Kidney glomerular epithelial cell (primary cell): ENCODE measurements at places on chromosomes 2 and 18.

GRCh38 chr2:234300932-234301823 is 195.7 kb downstream of the ARL4C start:
- no peak for DNase-seq

DNA sequence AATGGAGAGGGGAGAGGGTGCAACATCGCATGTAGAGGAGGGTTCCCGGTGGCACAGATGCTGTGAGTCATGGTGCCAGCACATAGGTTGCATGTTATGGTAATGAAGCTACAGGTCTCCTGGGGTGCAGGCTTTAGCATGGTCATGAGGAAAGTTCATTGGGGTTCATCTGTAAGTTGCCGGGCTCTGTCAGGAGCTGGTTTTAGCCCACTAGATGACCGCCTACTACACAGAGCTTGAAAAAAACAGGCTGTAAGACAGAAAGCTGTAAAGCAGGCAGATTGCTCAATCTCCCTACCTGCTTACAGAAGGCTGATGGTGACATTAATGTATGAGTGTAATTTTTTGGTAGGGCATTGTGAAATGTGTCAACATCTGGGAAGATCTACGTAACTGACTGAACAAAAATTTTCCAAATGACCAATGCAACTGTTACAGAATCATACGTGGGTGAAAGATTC is 23.9 kb downstream of the DYSF start:
- no peak for DNase-seq

DNA sequence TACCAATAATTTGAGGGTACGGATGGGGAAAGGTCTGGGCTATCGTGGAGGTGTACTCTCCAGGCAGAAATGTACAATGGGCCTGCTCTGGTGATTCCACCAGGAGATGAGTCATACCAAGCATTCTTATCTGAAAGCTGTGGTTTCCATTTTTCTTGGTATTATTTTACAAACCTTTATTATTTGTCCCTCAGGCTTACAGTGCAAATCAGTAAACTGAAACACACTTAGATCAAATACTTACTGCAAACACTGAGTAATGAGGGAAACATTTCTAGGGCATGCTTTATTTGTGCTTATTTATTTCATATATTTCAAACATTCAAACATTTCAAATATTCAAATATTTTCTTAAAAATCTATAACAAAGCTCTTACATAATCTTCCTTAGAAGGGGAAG is 319.8 kb downstream of the RND3 start:
- DNase-seq = peak; percentile 62

GRCh38 chr2:181393472-181393871 is 63.7 kb upstream of the ITGA4 start:
- DNase-seq = peak; percentile 57

- no peak for DNase-seq
Measured at GRCh38 chr2:145088756-145089155, 568.8 kb upstream of the ZEB2 start.

- DNase-seq = no peak
Measured at GRCh38 chr2:179181002-179181401, 83.6 kb downstream of the SESTD1 start.

DNA sequence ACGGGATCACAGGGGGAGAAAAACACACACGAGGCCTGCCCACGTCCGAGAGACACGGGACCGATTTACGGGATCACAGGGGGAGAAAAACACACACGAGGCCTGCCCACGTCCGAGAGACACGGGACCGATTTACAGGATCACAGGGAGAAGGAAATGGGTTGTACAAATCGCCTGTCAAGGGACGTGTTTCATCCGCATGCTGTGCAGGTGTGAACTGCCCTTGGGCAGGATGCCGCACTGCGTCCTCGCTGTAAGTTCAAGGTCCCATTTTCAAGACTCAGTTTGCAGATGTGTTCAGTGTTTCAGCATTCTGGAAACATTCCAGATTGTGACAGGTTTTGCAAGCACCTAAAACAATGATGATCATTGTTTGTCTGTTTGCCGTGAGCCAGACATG is 2.3 kb upstream of the KCNG2 start:
- DNase-seq = no peak

- DNase-seq = no peak
Measured at GRCh38 chr2:68565273-68565672, 78.1 kb upstream of the PROKR1 start.

GRCh38 chr2:206557321-206557720 is 85.0 kb upstream of the FAM237A start:
- no peak for DNase-seq

DNA sequence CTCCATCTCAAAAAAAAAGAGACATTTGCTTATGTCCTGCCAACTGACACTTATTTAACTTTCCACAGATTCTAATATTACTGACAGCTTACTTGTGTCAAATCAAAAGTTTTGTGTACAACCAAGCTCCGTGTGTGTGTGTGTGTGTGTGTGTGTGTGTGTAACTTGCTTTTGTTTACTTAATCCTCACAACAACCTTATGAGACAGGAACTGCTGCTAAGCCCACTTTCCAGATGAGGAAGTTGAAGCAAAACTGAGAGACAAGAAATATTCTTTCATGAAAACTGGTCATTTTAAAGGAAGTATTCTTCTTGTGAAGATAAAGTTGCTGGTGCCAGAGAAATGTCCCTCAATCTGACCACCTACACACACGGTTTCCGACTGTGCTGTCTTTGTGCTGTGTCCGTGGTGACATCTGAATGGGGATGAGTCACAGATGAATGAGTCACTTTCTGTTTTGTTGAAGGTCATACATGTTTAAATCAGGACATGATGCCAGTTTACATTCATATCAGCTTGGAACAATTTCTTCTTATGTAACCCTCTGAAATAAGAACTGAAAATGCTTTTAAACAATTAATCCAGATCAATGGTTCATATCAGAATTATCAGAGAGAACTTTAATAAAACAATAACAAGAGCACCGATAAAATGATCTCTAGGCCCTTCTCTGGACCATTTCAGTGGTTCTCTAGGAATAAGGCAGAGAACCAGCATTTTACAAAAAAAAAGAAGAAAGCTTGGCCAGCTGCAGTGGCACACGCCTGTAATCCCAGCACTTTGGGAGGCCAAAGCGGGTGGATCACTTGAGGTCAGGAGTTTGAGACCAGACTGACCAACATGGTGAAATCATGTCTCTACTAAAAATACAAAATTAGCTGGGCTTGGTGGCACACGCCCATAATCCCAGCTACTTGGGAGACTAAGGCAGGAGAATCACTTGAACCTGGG is 95.5 kb downstream of the THNSL2 start:
- DNase-seq = peak; percentile 10

DNA sequence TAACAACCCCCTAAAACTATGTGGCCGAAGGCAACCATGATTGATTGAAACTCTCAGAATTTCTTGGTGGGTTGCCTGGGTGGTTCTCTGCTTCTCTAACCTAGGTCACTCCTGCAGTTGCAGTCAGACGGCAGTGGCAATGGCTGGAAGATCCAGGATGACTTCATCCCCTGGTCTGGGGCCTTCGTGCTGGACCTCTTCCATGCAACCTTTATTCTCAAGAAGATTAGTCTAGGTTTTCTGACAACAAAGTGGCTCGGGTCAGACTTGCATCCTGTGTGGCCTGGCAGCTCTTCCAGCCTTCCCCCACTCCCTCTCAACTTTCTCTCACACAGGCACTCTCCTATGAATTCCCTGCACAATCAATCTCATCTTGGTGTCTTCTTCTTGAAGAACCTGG is 76.4 kb downstream of the METTL4 start:
- no peak for DNase-seq

- DNase-seq = no peak
Measured at GRCh38 chr18:56541340-56541739, 97.1 kb downstream of the TXNL1 start.

DNA sequence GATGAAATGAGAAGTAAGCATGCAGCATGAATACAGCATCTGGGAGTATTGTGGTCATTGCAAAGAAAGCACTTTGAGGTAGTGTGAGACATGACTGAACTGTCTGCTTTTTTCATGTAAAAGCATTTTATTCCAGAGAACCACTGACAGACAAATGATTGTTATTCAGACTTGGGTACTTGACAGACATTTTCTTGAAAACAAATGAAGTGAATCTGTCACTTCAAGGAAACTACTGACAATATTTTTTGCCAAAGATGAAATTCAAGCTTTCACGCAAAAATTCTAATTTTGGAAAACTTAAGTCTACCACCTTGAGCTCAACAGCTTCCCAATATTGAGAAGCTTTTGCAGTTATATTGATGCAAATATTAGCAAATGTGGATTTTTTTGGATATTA is 255.7 kb downstream of the ARL6IP6 start:
- no peak for DNase-seq

- DNase-seq = no peak
Measured at GRCh38 chr2:38263293-38263692, 113.8 kb downstream of the ATL2 start.

GRCh38 chr2:64779117-64779690 is 125.5 kb upstream of the SERTAD2 start:
- peak; percentile 97 for DNase-seq

- no peak for DNase-seq
Measured at GRCh38 chr2:172726172-172726735, 9.4 kb upstream of the RAPGEF4 start.

DNA sequence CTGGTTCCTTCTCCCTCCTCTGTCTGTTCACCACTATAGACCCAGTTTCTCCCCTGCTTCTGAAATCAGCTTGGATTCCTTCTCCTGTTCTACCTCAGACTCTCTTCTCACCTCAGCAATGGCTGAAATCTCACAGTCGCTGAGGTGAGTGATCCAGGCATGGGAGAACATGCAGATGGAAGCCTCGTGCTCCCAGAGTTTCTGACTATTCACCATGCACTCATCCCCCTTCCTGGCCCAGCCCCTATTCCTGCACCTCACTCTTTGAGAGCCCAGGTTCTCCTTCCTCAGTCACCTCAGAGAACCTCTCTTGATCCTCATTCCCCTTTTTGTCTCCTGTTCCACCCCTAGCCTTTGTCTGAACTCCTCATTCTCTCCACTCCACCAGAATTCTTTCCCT is 78.5 kb downstream of the SPTBN1 start:
- no peak for DNase-seq

- no peak for DNase-seq
Measured at GRCh38 chr2:9979977-9980376, 28.5 kb downstream of the GRHL1 start.

DNA sequence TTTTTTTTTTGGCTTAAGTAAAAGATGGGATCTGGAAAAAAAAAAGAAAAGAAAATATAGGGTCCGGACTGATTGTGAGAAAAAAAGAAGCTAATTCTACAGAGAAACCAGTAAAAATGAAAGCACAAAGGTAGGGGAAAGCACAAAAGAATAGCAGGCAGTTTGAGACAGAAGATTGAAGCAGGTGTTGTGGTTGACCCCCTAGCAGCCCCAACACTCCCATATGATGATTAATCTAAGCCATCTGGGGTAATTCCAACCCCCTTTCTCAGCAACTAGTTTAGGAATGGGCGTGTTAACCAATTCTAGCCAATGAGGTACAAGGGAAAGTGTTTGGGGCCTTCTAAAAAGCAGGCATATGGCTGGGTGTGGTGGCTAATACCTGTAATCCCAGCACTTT is 77.0 kb downstream of the MBD2 start:
- no peak for DNase-seq

GRCh38 chr2:53209679-53210458 is 557.7 kb upstream of the CHAC2 start:
- no peak for DNase-seq

- DNase-seq = no peak
Measured at GRCh38 chr2:227826019-227826521, 12.4 kb downstream of the CCL20 start.

DNA sequence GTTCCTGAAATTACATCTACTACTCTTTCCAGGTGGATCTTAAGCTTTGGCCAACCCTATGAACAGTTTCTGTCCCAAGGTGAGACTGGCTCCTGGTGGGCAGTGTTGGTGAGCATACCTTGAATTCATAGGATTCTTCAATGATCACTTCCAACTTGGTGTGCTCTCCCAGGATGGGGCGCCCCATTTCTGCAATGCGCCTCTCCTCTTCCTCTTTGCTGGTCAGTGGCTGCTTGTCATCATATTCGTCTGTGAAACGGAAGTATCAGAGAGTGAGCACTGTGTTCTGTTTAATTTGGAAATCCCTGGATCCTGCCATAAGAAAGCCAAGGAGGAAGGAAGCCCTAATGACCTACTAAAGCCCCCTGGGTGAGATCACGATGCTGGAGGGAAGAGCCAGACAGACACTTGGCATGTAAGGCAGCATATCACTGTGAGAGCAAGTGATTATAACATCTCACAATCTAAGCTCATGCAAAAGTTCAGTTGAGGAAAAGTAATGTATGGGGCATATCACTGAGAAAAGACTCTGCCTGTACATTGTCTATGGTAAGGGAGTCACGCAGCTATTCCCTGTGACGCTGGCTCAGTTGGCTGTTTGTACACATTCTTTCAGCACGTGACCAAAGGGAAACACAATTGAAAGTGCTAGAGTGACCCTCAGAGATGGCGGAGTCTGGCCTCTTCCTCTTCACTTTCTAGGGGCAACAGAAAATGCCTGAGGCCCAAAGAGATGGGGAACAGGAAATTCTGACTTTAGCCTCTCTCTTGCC is 287.0 kb downstream of the SLC8A1 start:
- no peak for DNase-seq

DNA sequence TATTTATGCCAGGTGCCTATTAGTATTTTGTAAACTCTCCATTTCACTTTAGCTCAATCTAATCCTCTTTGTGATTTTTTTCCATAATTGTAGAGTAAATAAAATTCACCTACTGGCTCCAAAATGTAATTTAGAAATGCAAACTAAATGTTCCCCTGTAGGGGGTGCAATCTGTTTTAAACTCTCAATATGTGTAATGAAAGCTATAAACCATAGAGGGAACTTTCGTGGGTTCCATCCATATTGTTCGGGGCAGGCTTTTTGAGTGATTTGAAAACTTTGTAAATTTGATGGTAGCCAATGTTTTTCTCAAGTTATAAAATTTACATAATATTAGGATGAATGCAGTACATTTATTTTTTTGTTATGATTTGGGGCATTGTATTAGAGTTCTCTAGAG is 49.4 kb downstream of the TSPYL6 start:
- no peak for DNase-seq

DNA sequence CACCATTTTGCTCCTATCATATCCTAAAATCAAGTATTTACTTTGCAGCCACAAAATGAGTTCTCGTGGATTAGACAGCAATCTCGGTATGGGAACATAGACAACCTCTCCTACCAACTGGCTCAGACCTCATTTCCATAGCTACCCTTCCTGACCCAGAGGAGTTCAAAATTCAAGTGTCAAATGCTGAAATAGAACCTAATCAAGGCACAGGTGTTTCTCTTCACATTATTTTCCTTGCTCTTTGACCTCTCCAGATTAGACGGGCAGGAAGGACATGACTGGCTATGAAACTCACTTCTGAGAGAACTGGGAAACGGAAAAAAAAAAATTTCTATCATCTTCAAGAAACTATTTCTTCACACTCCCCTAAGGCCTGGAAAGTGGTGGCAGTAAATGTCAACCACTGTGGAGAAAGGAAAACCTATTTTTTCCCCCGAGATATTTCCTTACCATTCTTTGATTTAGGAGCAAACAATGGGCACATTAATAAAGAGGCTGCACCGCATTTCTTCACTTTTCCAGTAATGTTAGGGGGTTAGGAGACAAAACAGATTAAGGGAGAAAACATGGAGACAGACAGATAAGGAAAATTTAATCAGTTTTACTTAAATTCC is 63.6 kb upstream of the DTNB start:
- DNase-seq = no peak

- no peak for DNase-seq
Measured at GRCh38 chr18:62739911-62740310, 24.6 kb downstream of the PHLPP1 start.

GRCh38 chr2:72028996-72029395 is 118.7 kb downstream of the CYP26B1 start:
- DNase-seq = no peak
